ENCODE measurements at places on chromosomes 16 and 17.

GRCh38 chr17:79952901-79953300 is 82.8 kb downstream of the TBC1D16 start:
- DNase-seq = no peak

- no peak for DNase-seq
Measured at GRCh38 chr16:81279392-81279791, 35.4 kb upstream of the GAN start.

GRCh38 chr16:35751191-35751941 is 2292.0 kb downstream of the TP53TG3F start:
- DNase-seq = no peak

GRCh38 chr16:86925067-86925791 is 346.9 kb downstream of the FOXL1 start:
- DNase-seq = no peak
